ENCODE measurements at places on chromosomes 13 and 19. TPM values are rescaled to one million over a fixed set of nuclear protein-coding genes. Genes with fewer than 3 reads are reported as not detected.

GRCh38 chr13:106963151-106963550 lies 395.2 kb upstream of the ARGLU1 start:
- H3K4me1 ChIP-seq = no peaks in the 10 kb centered on the region
- no peaks in the 10 kb centered on the region for H3K36me3 ChIP-seq
- H3K27me3 ChIP-seq = no peaks in the 10 kb centered on the region
- DNase-seq = no peak
- H3K4me3 ChIP-seq = no peak overlapping the region
- H3K27ac ChIP-seq = no peak overlapping the region

DNA sequence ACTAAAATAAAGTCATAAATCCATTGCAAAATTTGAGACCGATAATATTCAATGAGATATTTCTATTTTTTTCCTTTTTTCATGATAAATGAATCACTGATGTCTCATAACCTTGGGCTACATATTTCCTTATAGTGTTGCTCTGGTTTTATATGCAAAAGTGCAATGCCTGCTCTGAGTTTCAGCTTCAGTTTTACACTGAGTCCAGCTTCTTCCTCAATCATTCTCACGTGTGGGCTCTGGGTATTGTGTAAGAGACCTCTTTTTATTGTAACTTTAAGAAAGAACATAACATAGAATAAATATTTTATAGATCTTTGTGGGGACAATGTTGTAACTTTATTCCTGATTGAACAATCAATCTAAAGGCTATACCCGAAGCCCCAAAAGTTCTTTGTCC lies 280.2 kb upstream of the EDNRB start:
- no peaks in the 10 kb centered on the region for H3K36me3 ChIP-seq
- no peaks in the 10 kb centered on the region for H3K27me3 ChIP-seq
- no peak overlapping the region for H3K27ac ChIP-seq
- no peak overlapping the region for H3K4me3 ChIP-seq
- H3K4me1 ChIP-seq = no peaks in the 10 kb centered on the region

DNA sequence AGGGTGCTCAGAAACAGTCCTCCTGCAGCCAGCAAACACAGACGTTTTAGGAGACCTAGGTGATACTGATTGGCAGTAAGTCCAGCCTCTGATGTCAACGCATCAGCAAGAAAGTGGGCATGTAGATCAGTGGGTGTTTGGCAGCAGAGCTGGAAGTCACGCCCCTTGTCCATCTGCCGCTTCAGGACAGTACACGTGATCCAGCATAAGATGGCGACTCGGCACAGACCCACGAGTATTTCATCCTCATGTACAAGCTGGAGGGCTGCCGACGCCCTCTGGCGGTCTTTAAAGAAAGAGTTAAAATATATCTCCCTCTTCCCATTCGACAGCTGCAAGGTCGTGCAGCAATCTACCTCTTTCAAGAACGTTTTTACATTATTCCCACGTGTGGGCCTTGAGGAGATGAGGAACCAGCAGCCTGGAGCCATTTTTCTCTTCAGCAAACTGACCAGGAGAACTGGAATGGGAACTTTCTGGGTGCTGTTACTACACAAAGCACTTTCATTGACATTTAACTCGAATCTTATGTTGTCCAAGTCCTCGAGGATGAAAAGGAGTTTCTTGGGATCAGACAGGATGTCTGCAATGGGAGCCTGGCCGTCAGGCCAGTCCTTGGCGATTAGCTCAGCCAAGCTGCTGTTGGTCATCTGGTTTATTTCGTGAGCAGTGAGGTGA lies 22.3 kb downstream of the NLRP11 start:
- no peaks in the 10 kb centered on the region for H3K27me3 ChIP-seq
- H3K36me3 ChIP-seq = no peaks in the 10 kb centered on the region
- no peak overlapping the region for H3K4me3 ChIP-seq
- no peak overlapping the region for H3K27ac ChIP-seq
- H3K4me1 ChIP-seq = peaks cover 9% of the 10 kb centered on the region
- DNase-seq = peak; percentile 81

GRCh38 chr13:48400090-48400694 lies 12.7 kb downstream of the LPAR6 start:
- no peak for DNase-seq
- H3K27me3 ChIP-seq = no peaks in the 10 kb centered on the region
- H3K4me3 ChIP-seq = no peak overlapping the region
- H3K36me3 ChIP-seq = no peaks in the 10 kb centered on the region
- H3K4me1 ChIP-seq = peaks cover 11% of the 10 kb centered on the region

GRCh38 chr13:38514575-38514974 lies 164.9 kb downstream of the UFM1 start:
- H3K27me3 ChIP-seq = no peaks in the 10 kb centered on the region
- no peaks in the 10 kb centered on the region for H3K36me3 ChIP-seq
- H3K27ac ChIP-seq = no peak overlapping the region
- H3K4me1 ChIP-seq = no peaks in the 10 kb centered on the region
- H3K4me3 ChIP-seq = no peak overlapping the region

DNA sequence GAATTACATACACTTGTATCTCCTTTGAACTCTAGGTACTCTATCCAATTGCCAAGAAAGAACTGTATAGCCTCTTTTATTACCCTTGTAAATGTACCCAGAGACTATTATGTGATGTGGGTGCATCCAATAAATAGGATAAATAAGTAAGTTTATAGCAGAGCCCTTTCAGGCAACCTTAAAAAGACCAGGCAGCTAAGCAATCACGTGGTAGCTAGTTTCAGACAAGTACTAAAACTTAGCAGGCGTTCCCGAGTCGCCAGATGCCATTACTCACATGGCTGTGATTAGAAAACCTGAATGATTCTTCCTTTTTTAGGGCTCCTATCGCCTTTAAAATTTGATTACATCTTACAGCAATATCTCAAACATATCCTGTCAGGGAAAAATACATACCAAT lies 1303.0 kb downstream of the EFNB2 start:
- H3K4me1 ChIP-seq = no peaks in the 10 kb centered on the region
- no peaks in the 10 kb centered on the region for H3K36me3 ChIP-seq
- H3K27ac ChIP-seq = no peak overlapping the region
- DNase-seq = no peak
- no peaks in the 10 kb centered on the region for H3K27me3 ChIP-seq
- H3K4me3 ChIP-seq = no peak overlapping the region

The CXCL17 gene
- 19.2 TPM for total RNA-seq

- peaks cover 23% of the 10 kb centered on the region for H3K4me1 ChIP-seq
- no peaks in the 10 kb centered on the region for H3K27me3 ChIP-seq
- DNase-seq = no peak
- no peak overlapping the region for H3K27ac ChIP-seq
- no peak overlapping the region for H3K4me3 ChIP-seq
Measured at GRCh38 chr13:51739027-51739764, 64.8 kb downstream of the DHRS12 start.

Data from body of pancreas (tissue), 4 donors.